ENCODE measurements at places on chromosomes 6 and 20. TPM values are rescaled to one million over a fixed set of nuclear protein-coding genes. Genes with fewer than 3 reads are reported as not detected.

- DNase-seq: no peak
These were observed 58.1 kb upstream of the EPB41L1 start for GRCh38 chr20:36096435-36096834.

DYNLT2 gene
- total RNA-seq: 3.3 TPM

GRCh38 chr20:56762829-56763228 is 133.7 kb downstream of the TFAP2C start:
- no peak for DNase-seq

GRCh38 chr6:55208478-55209458 is 34.5 kb downstream of the HCRTR2 start:
- DNase-seq: no peak

WFDC2 gene
- total RNA-seq: 27.2 TPM

Data from GM23338 (cell line).